GDM1 (cell line): ENCODE measurements at places on chromosomes 16 and 17.

- no peak for DNase-seq
These were observed 72.6 kb upstream of the RPL38 start for GRCh38 chr17:74130841-74131240.

GRCh38 chr16:89145406-89146161, 26.0 kb upstream of the CDH15 start:
- no peak for DNase-seq

DNA sequence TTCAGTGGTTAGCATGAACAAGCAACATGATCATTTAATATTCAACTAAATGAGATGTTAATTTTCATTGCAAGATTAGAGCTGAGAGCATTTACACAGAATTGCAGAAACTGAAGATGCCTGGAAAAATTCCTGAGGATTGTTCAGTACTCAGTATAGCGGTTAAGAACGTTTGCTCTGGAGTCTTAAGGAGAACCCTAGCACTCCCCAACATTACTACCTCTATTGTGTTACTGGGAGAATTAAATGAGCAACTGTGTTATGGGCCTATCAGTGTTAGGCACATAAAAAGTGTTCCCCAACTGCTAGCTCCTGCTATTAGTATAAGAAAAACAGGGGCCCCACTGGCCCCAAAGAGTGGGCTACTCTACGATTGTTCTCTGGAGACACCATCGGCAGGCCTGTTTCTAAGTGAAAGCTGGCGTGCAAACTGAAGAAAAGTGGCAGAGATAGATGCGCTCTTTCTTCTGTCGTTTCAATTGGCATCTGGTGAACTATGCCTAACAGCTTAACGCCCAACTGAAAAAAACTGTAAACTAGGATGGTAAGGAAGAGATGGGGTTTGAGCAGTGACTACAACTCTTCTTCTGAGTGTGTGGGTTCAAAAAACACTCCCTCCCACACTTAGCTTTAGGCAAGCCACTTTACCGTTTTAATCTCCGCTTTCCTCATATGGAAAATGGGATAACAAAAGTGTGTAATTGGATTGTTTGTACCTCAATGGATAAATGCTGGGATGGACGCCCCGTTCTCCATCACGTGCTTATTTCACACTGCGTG, 1.3 kb downstream of the CDR2 start:
- DNase-seq, result no peak

DNA sequence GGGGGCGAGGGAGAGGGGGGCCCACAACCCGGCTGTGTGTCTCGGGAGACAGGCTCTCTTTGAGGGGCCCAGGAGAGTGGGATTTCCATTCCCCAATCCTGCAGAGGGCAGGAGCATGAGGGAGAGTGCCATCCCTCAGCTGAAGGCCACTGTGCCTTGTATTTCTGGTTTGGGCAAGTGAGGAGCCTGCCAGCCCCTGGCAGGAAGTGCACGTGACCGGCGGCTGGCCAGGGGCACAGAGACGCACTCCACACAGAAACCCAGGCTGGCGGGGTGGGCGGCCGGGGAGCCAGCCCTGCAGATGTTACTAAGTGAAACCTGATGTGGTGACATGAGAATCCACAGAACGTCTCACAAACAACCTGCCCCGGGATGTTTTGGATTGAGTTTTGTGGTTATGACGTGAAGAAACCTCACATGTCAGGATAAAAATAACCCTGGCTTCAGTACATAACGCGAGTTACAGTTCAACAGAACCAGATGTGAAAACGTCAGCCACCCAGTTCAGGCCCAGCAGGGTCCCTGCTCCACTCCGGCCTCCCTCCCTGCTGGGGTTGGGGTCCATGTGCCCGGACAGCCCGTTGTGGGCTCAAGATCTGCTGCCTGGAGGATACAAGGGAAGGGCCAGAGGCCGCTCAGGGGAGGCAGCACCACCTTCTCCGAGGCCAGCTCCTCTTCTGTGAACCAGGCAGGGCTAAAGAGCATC, 51.7 kb upstream of the MTSS2 start:
- DNase-seq, result no peak

GRCh38 chr16:12081048-12081404, 104.5 kb downstream of the SNX29 start:
- no peak for DNase-seq

DNA sequence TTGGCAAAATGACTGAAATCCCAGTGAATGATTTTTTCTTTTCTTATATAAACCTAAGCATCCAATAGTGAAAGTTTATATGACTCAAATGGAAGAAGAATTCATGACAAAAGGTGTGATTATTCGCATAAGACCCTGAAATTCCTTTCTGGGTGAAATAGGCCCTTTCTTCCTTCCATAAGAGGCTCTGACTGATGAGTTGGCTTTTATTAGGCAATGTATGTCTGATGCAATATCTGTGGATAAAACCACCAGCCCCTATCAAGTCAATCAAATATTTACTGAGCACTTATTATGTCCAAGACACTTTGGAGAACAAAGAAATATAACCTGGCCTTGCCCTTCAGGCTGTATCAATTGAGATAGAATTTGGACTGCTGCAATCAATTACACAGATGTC, 316.6 kb downstream of the CDH13 start:
- DNase-seq, result no peak

GRCh38 chr16:20051147-20051546, 22.5 kb downstream of the GPR139 start:
- DNase-seq, result no peak

- no peak for DNase-seq
These were observed 104.7 kb upstream of the CDH5 start for GRCh38 chr16:66261826-66262225.

GRCh38 chr17:12644623-12645022, 21.1 kb upstream of the MYOCD start:
- DNase-seq, result no peak

GRCh38 chr17:43563600-43564594, 17.8 kb upstream of the ETV4 start:
- no peak for DNase-seq

GRCh38 chr17:56594320-56595107, 1.0 kb downstream of the NOG start:
- DNase-seq, result peak; percentile 16

- DNase-seq, result no peak
These were observed 2.6 kb upstream of the OMG start for GRCh38 chr17:31299624-31300023.

DNA sequence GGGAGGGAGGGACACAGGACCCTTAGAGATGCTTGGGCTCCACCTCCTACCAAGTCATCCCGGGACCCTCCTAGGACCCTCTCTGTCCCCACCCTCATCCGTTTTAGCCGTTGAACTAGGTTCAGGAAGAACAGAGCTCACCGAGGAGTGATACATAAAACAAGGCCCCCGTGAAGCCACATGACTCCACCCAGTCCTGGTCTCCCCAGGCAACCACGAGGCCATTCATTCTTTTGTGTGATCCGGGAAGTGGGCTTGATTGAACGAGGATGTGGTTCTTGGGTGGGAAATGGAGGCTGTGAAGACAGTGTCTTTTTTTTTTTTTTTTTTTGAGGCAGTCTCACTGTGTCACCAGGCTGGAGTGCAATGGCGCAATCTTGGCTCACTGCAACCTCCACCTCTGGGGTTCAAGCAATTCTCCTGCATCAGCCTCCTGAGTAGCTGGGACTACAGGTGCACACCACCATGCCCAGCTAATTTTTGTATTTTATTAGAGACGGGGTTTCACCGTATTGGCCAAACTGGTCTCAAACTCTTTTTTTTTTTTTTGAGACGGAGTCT, 14.8 kb downstream of the TRARG1 start:
- DNase-seq, result peak; percentile 68

DNA sequence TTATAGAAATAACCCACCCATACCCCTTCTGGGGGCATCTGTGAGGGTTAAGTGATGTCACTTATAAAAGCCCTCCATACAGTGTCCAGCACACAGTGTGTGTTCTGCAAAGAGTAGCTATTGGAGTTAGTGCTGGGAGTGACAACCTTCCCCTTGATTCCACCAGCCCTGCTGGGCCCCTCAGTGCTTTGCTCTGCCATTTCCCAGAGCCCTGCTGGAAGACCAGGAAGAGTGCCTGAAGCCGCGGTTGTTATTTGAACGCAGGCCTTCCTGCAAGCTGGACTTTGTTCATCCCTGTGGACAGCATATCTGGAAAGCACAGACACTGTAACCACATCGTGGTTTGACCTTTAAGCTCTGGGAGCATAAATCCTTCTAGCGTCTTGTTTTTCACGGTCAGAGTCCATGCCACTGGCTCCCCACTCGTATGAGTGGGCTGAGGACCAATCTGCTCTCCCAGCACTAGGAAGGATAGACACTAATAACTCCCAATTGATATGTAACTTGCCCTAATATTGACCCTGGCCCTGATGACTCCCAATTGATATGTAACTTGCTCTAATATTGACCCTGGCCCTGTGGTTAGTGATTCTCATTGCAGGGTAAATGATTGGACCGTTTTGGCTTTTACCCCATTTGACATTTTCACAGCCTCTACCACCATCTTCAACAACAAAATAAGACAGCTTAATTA, 297.1 kb upstream of the MAF start:
- DNase-seq, result no peak

DNA sequence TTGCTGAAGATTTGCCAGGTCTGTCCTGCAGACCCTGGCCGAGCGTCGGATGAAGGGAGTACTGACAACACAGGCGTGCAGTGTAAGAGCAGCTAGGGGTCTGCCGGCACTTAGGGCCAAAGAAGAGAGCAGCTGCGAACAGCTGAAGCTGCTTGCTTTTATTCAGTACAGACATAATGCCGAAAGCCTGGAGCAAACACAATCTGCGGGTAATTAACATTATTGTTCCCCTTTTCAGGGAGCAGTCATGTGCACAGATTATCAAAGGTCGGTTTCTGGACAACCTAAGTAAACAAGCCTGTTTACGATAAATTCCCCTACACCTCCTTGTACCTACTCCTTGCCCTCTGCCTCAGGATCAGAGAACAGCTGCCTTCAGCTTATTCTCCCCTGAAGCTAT, 12.0 kb upstream of the KRT23 start:
- DNase-seq, result no peak

GRCh38 chr16:726438-727290, at the start of the genes CCDC78 and HAGHL:
CCDC78 (minus strand) TSS chr16:726443; CDS start chr16:726367, 76 bp downstream.
HAGHL (plus strand) TSS chr16:727106; CDS start chr16:727510, 404 bp downstream.
- DNase-seq, result no peak

DNA sequence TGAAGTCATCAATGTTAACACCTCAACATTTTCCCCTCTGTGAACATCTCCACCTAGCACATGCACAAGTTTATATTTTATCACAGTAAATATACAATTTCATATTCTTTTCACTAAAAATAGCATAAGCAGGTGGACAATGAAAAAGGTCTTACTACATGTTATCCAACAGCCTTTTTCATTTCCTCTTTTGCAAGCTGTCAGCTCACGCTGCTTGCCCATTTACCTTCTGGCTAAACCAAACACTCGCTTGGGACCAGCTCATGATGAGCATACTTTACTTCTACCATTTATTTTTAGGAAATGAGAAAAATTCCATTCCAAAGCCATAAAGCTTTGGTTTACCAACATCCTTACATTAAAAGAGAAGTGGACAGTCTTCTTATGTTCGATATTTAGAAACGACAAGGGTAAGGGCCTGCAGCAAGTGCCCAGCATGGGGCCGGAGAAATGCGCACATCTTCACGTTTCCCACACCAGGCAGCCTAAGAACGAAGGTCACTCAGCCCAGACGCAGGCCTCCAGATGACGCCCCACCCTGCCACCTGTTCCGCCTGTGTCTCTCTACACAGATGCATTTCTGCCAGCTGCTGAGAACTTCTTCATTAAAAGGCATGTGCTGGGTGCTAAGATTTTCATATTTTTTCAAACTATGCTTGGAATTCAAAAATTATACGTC, 13.9 kb downstream of the SNN start:
- DNase-seq, result no peak

DNA sequence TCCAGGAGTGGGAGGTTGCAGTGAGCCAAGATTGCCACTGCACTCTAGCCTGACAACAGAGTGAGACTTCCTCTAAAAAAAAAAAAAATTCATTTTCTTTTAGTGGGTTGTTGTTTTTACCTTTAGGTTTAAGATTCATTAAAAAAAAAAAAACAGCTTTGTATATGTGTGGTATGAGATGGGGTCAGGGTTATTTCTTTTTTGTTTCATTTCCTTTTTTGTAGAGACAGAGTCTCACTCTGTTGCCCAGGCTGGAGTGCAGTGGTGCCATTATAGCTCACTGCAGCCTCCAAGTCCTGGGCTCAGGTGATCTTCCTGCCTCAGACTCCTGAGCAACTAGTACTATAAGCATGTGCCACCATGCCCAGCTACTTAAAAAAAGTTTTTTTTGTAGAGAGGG, 47.0 kb downstream of the BCAS3 start:
- DNase-seq, result no peak

- no peak for DNase-seq
These were observed 32.5 kb upstream of the ARHGAP44 start for GRCh38 chr17:12756786-12757185.

DNA sequence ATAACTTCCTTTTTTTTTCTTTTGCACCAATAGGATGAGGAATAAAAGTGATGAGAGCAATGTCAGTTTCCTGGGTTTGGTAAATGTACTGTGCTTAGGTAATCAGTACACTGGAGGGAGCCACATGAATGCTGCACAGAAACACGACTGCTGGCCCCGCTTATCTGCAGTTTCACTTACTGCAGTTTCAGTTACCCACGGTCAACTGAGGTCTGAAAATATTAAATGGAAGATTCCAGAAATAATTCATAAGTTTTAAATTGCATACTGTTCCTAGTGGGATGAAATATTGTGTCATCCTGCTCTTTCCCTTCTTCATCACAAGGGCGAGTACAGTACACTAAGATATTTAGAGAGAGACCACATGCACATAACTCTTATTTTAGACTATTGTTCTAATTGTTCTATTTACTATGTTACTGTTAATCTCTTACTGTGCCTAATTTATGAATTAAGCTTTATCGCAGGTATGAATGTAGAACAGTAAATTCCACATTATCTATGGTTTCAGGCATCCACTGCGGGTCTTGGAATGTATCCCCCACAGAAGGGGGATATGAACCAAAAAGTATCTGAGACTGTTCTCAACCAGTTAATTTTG, 6.4 kb upstream of the LGALS3BP start:
- peak; percentile 55 for DNase-seq

GRCh38 chr17:6453279-6454024, 9.2 kb downstream of the PIMREG start:
- DNase-seq, result no peak

DNA sequence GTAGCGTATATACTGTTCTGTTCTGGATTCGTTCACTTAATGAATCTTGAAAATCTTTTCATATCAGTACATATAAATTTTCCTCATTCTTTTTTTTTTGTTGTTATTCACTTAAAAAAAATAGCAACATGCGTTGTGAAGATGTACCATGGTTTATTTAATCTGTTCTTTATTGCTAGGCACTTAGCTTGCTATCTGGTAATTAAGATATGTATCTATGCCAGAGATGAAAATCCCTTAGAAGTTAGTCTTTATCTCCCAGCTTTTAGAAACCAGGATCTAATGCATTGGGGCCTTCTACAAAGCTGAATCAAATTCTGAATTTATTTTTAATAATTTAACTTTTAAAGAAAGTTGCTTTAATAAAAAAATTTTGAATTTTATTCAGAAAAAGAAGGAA, 13.0 kb upstream of the DNAJA2 start:
- no peak for DNase-seq
